CD4-positive, alpha-beta memory T cell (primary cell): ENCODE measurements at places on chromosomes 5 and 9. TPM values are rescaled to one million over a fixed set of nuclear protein-coding genes. Genes with fewer than 3 reads are reported as not detected.

DNA sequence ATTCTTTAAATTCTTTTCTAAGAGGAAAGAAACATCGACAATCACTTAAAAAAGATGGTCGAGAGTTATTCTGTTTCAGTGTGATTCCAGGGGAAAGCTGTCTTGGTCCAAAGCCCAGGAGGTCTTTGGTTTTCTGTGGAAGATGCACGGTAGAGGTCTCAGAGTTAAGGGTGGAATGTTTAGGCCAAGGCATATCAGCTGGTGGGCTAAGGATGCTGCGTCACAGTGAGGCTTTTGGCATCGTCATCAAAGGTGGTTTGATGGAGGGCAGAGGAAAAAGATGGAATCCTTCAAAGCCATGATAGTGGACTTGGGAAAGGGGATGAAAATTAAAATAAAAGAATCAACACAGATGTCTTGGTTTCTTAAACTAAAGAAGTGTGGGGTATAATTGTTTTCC, 137.3 kb upstream of the ANKH start:
- no peak overlapping the region for H3K4me3 ChIP-seq
- no peak overlapping the region for H3K27ac ChIP-seq
- no peaks in the 10 kb centered on the region for H3K27me3 ChIP-seq
- no peak for DNase-seq

DNA sequence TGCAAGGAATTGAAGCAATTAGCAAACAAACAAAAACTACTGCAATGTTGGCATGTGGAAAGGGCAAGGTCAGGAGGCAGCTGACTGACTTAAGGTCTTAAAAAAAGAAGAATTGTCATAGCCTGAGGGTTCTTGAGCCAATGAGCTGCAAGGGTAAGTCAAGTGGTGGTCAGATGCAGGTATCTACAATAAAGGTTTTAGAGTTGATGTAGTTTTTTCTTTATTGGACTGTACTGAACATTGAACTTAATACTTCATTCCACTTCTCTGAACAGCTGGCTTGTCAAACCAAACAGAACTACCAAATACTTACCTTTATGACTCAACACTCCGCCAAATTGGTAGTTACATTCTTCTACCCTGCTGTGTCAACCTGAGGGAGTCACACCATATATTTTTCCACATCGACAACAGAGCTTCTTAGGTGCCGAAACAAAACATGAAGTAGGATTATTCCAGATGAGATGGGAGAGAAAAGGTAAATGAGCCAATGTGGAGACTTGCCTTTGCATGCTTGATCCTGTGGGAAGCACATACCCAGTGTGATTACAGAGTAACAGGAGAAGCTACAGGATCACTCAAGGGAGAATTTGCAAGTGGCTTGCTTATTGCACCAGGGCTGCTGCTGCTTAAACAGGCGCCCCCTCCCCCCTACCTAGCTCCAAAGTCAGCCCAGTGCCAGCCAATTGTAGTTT, 35.3 kb downstream of the EQTN start:
- H3K4me3 ChIP-seq: no peak overlapping the region
- no peak overlapping the region for H3K27ac ChIP-seq
- no peaks in the 10 kb centered on the region for H3K27me3 ChIP-seq
- DNase-seq: no peak
- H3K4me1 ChIP-seq: no peaks in the 10 kb centered on the region
- no peaks in the 10 kb centered on the region for H3K36me3 ChIP-seq

- DNase-seq: no peak
- no peak overlapping the region for H3K4me3 ChIP-seq
- H3K36me3 ChIP-seq: no peaks in the 10 kb centered on the region
- H3K4me1 ChIP-seq: no peaks in the 10 kb centered on the region
Observed at GRCh38 chr9:81969971-81970370, 18.6 kb upstream of the SPATA31D1 start.

GRCh38 chr5:54178207-54178606, 132.2 kb downstream of the ARL15 start:
- no peaks in the 10 kb centered on the region for H3K4me1 ChIP-seq
- H3K27ac ChIP-seq: no peak overlapping the region
- no peak overlapping the region for H3K4me3 ChIP-seq
- no peaks in the 10 kb centered on the region for H3K27me3 ChIP-seq
- DNase-seq: no peak

- peak; percentile 84 for DNase-seq
- H3K4me1 ChIP-seq: peaks cover 100% of the 10 kb centered on the region
- no peaks in the 10 kb centered on the region for H3K27me3 ChIP-seq
- peak overlapping the region; percentile 93 for H3K27ac ChIP-seq
- H3K4me3 ChIP-seq: peak overlapping the region; percentile 30
Observed at GRCh38 chr9:33158843-33159776, 8.0 kb downstream of the B4GALT1 start.

C5orf15 gene
- polyA plus RNA-seq: 28.8 TPM

SLCO6A1 gene
- polyA plus RNA-seq: not detected

SLC4A9 gene
- not detected for polyA plus RNA-seq

LOX gene
- not detected for polyA plus RNA-seq

RPP25L gene
- 39.1 TPM for polyA plus RNA-seq
